ENCODE measurements at places on chromosomes 3 and 15.

DNA sequence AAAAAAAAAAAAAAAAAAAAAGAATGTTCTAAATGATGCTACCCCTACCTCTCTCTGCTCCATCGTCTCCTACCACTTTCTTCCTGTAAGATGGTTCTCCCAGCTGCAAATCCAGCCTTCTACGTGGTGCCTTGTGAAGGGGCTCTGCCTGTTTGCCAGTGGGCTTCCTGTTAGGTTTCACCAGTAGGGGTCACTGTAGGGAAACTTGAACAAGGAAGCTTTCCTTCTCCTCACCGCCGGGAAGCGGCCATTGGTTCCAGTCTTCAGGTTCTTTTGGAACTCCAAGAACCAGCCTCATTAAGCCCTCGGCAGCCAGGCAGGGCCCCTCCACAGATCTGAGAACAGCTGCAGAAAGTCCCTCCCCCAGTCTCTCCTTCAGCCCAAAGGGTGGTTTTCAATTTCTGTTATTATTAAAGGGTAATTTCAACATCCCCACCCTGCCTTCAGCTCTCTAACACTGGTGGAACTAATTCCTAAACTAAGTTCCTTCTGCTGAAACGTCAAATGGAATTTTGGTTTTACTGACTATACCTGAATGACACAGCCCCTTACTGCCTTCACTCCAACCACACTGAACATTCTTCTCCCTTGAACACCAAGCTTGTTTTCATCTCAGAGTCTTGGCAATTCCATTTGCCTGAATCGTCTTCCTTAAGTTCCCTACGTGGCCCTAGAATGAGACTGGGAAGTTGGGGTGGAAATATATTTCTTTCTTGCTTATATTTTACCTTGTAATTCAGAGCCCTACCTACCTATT lies 13.5 kb downstream of the MCCC1 start:
- peak; percentile 48 for DNase-seq

DNA sequence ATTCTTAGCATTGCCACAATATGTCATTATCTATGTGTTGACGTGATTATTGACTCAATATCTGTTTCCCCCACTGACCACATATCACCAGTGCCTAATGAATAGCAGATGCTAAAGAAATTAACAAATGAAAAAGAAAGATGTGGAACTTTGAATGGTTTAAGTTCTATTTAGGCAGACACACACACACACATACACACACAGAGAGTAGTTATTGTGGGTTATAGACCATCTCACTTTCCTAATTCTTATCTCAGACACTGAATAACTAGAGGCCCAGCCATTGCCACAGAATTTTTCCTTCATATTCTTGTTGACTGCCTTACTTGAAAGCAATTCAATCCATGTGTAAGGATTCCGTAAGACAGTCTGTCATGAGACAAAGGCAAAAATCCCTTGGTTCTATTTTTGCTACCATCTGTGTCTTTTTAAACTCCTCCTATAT lies 61.9 kb upstream of the PHLDB2 start:
- no peak for DNase-seq

DNA sequence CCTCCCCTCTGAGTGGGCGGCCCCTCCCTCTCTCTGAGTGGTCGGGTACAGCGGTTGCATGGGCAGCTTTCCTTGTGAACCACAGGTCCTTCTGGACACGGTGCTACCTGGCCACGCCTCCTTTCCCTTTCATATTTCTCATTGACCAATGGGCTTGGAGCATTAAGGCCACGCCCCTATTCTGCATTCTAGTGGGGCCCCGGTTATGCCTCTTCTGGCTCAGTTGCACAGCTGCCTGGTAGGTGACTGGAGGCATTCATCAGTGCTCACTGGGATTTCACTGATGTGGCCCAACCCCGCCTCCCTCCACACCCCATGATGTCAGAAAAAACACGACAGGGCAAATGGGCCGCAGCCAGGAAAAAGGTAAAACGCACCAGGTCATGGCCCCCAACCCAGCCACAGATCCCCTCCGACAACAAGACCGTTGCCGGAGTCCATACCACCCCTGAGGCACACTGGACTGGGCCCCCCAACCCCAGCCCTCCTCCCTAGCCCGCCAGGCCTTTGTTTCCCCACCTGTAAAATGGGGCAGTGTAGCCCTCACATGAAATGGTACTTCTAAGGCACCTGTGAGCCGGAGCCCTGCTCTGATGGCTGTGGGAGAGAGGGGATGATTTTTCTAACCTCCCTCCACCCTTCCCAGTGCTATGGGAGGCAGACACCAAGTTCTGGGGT lies 26.3 kb downstream of the NGRN start:
- DNase-seq: no peak

DNA sequence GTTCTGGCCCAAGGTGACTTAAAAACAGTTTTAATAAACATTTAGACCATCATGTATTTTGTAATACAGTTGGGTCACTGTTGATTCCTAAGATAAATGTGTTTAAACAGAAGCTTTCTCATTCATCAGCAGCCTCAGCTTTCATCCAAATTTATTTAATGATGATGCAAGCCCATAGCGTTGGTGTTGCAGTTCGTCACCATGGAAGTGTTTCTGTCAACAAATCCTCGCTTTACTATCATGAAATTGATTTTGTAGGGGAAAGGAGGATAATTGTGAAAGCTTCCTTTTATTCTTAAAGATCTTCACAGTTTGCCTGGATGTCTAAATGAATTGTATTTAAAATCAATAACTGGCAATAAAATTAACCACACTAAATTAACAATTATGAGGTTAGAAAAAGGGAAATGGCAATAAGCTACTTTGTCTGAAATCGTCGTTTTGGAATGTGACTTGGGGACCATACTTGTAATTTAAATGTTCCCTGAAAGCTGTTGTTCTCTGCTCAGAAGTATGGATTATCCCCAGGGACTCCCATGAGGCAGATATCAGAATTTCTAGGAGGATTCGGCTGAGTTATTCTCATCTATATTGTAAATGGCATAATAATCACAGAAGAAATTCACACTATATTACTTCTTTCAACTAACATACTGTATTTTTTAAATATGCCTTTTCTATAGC lies 29.0 kb downstream of the CMSS1 start:
- peak; percentile 40 for DNase-seq

All from astrocyte of the spinal cord (primary cell).